Fibroblast of skin of left biceps (primary cell): ENCODE measurements at places on chromosomes 16 and 17.

DNA sequence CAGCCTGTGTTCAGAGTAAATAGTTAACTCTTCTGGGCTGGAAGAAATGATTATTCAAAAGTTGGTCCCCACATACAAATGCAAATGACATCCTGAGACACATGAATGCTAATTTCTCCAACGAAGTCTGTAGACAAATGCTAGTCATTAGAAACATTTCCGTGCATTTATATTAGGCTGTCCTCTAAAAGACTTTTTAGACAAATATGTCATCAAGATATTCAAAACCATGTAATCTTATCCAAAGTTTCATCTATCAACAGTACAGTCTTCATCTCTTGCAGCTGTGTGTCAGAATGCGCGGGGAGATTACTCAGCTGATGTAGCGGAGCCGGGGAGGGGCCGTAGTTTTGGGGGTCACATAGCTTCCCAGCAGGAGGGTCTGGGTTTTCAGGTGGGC, 33.8 kb upstream of the MAF start:
- DNase-seq, result no peak

GRCh38 chr16:70590722-70591415, 55.5 kb upstream of the IL34 start:
- DNase-seq, result no peak

DNA sequence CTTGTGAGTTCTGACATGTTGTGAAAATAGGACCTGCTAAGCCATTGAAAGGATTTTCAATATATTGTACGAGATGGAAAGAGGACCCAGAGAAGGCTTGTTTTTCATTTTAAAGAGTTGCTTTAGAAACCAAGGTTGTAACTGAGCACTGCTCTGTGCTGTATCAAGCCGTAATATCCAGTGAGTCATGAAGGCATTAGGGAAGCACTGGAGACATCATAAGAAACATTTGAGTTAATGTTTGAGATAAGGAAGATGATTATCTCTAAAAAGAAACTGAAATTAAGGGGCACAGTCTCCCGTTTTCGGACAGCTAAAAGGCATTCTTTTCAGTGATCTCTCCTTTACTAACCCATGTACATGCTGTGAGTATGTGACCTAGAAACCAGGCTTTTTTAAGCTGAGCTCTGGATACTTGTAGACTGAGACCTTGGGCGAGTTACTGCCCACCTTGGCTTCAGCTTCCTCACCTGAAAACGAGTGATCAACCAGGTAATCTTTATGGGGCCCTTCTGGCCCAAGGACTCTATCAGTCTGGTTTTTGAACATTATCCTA, 149.2 kb upstream of the TBX2 start:
- DNase-seq, result no peak

DNA sequence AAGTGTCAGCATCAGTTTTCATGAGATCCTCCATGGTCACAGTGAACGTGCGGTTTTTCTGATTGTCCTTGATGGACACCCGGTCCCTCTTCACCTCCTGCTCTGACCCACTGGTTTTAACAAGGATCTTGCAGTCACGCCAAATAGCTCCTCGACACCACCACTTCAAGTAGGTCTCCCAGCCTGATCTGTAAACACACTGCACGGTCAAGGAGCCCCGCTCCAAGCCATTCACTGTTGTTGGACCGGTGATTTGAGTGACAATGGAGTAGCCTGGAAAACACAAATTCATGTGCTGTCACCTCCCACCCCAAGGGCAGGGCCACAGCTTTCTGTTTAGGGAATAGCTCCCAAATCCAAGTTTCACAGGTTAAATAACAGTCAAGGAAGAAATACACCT, 8.2 kb downstream of the CD300LF start:
- no peak for DNase-seq

GRCh38 chr16:89303617-89304016, 86.1 kb downstream of the ZNF778 start:
- DNase-seq, result no peak

DNA sequence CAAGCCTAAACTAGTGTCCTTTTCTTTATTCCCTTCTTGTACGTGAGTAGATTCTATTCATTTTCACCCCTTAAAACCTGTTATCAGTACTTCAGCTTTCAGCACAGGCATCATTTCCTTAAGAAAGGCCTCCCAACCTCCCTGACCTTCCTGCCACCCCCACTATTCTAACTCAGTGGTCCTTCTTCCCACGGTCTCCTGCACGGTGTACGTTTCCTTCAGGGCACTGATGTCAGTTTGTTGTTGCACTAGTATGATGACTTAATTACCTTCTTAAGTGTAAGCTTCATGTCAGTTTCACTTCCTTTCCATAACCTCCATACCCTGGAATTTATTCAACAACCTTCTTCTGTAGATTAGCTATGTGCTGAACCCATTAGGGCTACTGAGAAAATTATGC, 484.2 kb downstream of the HS3ST4 start:
- no peak for DNase-seq

- DNase-seq, result no peak
Observed at GRCh38 chr17:37276475-37276874, 99.3 kb upstream of the C17orf78 start.

- DNase-seq, result no peak
Observed at GRCh38 chr17:3630781-3631180, 5.3 kb downstream of the SHPK start.

DNA sequence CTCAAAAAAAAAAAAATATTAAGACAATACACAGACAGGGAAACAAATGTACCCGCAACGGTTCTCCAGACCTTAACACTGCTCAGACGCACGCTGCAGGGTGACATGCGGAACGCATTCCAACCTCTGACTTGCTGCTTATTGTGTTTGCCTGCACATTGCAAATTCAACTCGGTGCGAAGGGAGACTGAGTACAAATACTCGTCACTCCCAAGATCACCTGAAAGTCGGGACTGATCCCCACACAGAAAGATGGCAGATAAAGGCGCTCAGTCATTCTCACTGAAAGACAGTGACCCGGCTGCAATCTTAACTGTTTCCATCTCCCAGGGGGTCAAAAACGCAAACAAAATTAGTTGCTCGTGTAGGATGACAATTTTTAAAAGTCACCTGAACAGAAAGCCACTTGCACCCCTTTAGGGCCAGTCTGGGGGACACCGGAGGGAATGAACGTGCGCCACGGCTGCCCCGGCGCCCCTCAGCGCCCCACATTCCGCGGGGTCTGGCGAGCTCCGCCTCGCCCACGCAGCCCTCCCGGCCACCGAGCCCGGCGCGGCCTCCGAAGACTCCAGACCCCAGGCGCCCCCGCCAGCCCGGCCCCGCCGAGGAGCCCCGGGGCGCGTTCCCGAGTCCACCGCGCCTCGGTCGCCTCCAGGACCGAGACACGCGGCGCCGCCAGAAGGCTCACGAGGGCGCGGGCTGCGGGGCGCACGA, 589 bp downstream of the CLCN7 start:
- DNase-seq, result no peak

GRCh38 chr17:57756951-57757350, 11.9 kb upstream of the CCDC182 start:
- no peak for DNase-seq

DNA sequence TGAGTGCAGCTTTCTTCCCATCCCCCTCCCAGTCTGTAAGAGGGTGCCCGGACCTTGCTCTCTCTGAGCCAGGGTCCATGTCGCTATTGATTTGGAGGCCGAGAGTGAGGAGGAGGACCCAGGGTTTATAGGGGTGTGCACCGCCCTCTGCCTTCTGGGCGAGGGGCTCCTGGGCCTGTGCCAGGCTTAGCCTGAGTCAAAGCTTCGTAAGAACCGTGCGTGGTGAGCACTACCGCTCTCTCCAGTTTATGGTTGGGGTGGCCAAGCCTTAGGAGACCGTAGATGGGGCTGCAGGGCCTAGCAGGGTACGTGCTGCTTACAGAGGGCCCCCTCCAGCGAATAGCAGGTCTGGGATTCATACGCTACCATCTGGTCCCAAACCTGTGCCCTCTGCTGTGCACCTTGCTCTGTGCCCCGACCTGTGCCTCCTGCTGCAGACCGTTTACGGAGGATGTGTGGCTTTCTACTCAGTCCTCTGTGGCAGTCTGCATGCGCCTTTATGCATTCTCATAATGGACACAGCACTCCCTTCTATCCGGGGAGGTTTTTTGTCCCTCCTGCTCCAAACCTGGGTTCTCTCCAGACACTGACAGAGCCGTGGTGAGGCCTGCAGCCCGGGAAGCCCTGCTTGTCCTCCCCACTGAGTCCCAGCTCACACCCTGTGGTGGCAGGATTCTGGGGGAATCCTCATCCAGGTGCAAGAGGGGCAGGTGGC, 54.7 kb downstream of the PGS1 start:
- no peak for DNase-seq

DNA sequence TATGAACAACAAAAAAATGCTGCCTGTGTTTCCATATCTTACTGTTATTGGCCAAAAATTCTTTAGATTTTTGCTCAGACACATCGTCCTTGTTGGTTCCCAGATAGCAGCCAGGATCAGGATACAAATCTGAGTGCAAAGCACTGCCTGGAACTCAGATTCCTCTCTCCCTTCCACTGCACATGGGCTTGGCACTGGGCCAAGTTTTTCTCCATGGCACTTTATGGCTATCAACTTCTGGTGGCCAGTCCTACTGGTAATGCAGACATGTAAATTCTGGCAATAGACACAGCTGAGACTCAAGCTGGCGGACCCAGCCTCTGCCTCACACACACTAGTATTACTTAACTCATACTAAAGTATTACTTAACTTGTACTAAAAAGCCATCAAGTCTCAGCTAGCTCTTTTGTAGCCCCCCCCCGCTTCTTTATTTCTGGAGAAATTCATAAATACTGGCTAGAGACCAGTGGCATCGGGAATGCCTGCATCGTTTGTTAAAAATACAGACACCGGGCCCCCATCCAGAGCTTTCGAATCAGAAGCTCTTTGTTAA, 181.2 kb upstream of the COX10 start:
- DNase-seq, result no peak

DNA sequence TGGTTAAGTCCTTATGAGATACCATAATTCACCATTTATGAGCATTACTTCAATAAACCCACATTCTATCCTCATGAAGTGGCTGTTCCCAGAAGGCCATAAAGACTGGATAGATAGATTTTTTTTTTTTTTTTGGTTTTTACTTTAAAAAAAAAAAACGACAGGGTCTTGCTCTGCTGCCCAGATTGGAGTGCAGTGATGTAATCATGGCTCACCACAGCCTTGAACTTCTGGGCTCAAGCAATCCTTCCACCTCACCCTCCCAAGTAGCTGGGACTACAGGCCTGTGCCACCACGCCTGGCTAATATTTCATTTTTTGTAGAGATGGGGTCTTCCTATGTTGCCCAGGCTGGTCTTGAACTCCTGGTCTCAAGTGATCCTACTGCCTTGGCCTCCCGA, 102.3 kb downstream of the XYLT1 start:
- no peak for DNase-seq

DNA sequence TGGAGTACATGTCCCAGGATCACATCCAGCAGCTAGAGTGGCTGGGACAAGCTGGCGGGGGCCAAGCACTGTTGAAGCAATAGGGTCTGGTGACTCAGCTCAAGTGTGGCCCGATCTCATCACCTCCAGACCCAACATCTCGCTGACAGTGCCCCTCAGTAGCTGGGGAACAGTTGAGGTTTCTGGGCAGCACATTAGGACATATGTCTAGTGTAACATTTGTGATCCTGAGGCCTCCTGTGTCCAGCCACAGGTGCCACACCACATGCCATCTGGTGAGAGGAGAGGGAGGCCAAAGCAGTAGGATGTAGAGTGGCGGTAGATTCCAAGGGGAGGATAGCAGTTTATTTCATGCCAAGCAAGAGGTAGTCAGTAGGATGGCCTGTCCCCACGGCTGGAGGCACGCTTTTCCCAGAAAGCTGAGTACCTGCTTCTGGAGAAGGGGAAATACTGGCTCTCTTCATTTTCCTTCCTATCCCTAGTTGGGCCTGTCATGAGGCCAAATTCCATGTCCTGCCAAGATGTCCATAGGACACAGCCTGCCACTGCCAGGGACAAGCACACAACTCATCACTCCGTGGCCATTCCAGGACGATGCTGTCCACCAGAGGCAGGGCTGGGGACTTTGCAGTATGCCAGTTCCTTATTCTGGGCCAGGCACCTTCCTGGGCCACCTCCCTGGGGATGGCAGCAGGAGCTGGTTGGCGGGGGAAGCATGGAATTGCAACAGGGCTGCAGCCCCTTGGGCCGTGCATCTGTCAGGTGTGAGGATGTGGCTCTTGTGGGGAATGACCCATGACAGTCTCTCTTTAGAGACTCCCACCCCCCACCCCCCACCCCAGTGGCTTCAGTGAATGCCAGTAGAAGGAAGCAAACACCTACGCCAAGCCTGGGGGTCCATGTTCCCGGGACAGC, 24.0 kb downstream of the GGA3 start:
- no peak for DNase-seq
